ENCODE measurements at places on chromosomes 5 and 9.

GRCh38 chr5:159442206-159442850, 112.0 kb upstream of the IL12B start:
- no peak for DNase-seq

DNA sequence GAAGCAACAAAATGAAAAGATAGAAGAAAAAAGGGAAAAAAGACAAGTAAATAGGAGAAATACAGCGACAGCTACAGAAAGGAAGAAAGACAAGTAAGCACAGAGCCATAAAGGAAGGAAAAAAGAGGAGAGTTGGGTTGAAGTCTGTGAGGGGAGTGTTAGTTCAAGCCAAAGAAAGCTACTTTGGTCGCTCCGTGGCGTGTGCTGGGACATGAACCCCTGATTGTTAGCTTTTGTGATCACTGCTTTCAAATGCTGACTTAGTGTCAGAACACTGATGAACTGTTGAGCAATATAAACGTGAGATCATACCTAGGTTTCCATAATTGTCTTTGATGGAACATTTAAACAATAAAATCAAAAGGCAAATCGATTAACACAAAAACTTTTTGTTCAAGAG, 370.1 kb downstream of the TMEM161B start:
- DNase-seq, result no peak

- no peak for DNase-seq
Measured at GRCh38 chr9:78668148-78668832, 371.4 kb downstream of the PSAT1 start.

DNA sequence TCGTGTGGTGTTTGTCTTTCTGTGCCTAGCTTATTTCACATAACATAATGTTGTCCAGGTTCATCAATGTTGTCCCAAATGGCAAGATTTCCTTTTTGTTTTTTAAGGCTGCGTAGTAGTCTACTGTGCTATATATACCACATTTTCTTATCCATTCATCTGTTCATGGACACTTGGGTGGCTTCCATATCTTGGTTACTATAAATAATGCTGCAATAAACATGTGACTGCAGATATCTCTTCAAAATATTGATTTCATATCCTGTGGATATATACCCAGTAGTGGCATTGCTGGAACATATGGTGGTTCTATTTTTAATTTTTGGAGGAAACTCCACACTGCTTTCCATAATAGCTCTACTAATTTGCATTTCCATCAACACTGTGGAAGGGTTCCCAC, 25.5 kb upstream of the CCNH start:
- no peak for DNase-seq

- no peak for DNase-seq
Measured at GRCh38 chr5:178177569-178177968, 9.6 kb downstream of the GMCL2 start.

- DNase-seq, result no peak
Measured at GRCh38 chr9:116452634-116453033, 234.5 kb upstream of the TRIM32 start.

DNA sequence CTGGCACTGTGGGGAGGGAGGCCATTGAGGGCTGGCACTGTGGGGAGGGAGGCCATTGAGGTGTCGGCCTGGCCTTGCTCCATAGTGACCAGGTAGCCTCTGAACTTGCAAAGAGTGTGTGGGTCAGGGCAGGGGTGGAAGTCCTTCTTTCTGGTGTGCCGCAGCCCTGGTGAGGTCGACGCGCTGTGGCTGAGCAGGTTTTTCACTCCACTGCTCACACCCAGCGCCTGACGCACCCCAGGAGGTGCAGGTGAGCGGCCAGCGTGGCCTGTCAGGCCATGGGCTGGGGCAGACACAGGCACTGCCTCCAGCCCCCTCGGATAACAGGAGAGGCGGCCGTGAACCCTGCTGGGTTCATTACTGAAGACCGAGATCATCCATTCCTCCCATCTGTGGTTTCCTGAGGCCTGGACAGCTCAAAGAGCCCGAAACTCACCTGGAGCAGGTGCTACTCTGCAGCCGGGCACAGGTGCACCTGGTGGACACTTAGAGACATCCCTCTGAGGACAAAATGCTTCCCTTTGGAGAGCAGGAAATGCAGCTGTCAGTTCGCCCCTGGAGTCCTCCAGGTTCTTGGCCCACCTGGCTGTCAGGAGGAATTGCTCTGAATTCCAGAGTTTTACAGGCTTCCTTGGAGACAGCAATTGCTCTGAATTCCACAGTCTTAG, 32.4 kb downstream of the LHX3 start:
- DNase-seq, result no peak

DNA sequence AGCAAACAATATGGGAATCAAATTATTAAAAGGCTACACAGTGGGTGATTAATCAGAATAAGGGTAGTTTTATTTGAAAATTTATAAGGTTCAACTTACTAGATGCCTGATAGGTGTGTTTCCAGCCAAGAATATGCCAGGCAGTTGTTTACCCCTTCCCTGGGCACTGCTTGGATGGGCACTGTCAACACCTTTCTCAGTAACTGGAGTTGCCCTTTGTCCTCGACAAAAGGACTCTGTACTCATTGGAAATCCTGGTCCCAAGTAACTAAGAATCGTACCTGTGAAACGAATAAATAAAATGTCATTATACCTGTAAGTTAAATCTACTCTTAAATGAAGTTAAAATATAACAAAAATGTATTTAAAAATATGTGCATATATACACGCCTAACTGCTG, 15.0 kb downstream of the ANKRD34B start:
- DNase-seq, result no peak
